ENCODE measurements at places on chromosomes 4 and X. TPM values are rescaled to one million over a fixed set of nuclear protein-coding genes. Genes with fewer than 3 reads are reported as not detected.

GRCh38 chr4:70935038-70935695 is 33.0 kb downstream of the MOB1B start:
- no peak for DNase-seq

DNA sequence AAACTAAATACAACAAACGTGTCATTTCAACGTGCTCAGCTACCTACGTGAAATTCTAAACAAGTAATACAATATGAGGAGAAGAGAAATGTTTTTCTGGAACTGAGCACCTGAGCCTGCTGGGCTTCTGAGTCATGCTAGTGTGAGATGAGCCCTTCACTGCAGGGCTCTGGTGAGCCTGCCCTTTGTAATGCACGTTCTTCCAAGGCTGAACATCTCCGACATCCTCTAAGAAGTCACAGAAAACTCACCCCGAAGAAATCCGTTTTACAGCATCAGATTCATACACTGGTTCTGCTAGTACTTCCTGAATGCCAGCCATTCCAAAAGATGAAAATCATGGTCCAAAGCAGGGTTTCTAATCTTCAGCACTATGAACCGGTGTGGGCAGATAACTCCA is 157.1 kb downstream of the AMELX start:
- no peak for DNase-seq

DNA sequence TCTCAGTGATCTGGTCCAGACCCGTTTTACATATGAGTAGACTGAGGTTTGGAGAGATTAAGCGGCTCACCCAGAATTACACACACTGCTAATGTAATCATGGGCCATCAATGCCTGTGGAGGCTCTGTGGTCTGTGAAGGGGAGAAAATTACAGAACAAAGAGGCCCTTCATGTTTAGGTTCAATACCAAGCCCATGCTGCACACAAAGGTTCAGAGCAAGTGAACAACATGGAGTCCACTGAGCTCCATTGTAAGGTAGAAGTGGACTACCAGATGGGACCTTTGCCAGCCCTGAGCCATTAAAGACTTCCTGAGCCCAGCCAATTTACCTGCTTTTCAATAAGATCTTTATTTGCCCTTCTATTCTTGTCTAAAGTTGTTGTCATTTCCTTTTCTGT is 109.8 kb downstream of the LUZP4 start:
- no peak for DNase-seq

GRCh38 chrX:22699581-22700091 is 300.1 kb upstream of the DDX53 start:
- no peak for DNase-seq

- no peak for DNase-seq
Measured at GRCh38 chrX:41108463-41109205, 23.4 kb downstream of the USP9X start.

DNA sequence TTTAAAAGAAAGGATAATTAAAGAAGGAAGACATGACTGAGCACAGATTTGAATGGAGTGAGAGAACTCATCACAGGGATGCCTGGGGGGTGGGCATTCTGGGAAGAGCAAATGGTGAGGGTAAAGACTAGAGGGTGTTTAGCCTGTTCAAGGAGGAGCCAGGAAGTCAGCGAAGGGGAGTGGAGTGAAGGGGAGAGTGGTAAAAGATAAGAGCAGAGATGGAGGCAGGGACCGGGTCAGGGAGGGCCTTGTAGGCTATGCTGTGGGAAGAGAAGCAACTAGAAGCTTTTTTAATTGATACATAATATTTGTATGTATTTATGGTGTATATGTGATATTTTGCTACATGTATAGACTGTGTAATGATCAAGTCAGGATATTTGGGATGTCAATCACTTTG is 2.2 kb upstream of the VGLL1 start:
- no peak for DNase-seq

GRCh38 chr4:184647266-184648053 is 1.8 kb downstream of the CASP3 start:
- no peak for DNase-seq

RHOH gene
- polyA plus RNA-seq: 76.6 TPM

TLR7 gene
- polyA plus RNA-seq: 2.9 TPM

AFM gene
- not detected for polyA plus RNA-seq

HELT gene
- not detected for polyA plus RNA-seq

NDP gene
- polyA plus RNA-seq: 0.36 TPM

RHOXF1 gene
- 1.3 TPM for polyA plus RNA-seq

IRF2 gene
- polyA plus RNA-seq: 42.4 TPM

Data from spleen (tissue), 13 donors.